ENCODE measurements at places on chromosomes 2 and 18.
A peak's percentile ranks its signal among the peaks of the same experiment; 100 is the strongest.

DNA sequence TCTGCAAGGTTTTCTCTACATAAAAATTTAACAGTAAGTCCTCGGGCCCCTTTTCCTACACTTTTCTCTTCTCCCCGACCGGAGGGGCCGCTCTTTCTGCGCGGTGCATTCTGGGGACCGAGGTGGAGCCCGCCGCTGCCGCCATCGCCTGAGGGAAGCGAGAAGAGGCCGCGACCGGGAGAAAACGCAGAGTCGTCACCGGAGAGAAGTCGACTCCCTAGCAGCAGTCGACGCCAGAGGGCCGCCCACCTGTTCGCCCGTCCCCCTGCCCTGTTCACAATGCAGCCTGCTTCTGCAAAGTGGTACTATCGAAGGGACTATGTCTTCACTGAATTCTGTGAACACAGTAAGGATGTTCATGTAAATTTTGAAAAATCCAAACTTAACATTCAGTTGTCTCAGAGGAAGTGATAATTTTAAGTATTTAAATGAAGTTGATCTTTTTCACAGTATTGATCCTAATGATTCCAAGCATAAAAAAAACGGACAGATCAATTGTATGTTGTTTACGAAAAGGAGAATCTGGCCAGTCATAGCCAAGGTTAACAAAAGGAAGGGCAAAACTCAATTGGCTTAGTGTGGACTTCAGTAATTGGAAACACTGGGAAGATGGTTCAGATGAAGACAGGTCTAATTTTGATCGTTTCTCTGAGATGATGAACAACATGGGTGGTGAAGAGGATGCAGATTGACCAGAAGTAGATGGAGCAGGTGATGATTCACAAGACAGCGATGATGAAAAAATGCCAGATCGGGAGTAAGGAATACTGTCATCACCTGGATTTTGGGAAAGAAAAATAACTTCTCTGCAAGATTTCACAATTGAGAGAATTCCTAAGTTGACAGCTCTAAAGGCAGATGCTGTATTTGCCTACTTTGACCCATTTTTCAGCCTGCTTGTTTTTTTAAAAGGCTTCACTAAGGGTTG, 55.8 kb downstream of the ASXL2 start:
- peak; percentile 40 for DNase-seq

DNA sequence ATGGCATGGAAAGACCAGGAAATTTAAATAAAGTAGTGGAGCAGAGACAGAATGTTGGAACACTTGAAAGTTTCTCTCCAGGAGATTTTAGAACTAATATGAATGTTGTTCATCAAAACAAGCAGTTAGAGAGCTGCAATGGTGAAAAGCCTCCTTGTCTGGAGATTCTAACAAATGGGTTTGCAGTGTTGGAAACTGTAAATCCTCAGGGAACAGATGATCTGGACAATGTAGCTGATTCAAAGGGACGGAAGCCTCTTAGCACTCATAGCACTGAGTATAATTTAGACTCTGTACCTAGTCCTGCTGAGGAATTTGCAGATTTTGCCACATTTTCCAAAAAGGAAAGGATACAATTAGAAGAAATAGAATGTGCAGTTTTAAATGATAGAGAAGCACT, 27.7 kb downstream of the AFTPH start:
- no peak for DNase-seq

DNA sequence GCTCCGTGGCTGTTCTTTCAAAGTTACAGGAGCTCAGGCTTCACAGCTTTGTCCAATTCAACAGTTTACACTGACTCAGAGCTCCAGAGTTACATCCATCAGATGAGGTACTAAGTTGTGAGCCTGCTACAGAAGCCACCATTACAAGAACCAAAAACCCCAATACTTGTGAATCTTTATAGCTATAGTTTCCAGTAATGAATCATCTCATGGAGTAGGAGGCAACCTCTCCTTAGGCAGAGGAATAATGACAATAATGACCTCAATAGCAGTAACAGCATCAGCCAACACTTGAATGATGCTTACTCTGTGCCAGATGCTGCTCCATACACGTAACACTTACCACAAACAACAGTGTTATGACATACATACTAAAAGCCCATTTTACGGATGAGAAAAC, 3.6 kb downstream of the ZC3H8 start:
- DNase-seq: no peak

DNA sequence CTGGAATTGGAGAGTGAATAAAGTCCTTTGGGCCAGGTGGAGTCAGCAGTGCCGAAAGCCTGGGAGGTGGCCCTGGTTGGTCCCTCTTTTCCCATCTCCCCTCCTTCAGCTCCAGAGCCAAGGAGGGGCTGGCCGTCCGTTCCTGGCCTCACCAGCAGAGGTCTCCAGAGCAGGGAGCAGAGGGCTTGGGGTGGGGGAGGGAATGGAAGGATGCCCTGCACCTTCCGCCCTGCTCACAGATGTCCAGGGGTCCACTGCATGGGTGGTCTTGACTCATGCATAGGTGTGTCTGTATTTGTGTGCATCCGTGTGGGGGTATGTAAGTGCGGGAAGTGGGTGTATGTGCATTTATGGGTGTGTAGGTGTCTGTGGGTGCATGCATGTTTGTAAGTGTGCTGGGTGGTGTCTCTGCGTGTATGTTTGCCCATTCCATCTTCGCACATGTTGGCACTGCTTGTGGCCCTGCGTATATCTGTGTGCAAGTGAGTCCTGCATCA, 201.8 kb downstream of the ZFP36L2 start:
- DNase-seq: peak; percentile 53

DNA sequence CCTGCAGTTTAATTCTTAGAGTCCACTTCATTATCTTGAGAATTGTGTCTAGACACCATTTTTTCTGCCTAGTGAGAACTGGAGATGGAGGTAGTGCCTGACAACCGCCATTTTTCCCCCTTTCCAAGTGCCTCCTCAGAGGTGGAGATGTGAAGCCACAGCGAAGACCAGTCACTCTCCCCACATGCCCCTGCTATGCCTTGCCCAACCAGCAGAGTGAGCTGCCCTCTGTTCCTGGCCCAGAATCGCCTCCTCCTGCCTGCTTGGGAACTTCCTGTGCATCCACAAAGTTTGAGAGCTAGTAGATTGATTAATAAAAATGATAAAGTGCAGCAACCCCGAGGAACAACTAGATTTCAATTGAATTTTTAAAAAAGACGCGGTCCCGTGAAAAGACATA, 123.3 kb downstream of the CLIP4 start:
- DNase-seq: no peak
